Hindlimb muscle (tissue), 1 donor: ENCODE measurements at places on chromosomes 1 and 21. TPM values are rescaled to one million over a fixed set of nuclear protein-coding genes. Genes with fewer than 3 reads are reported as not detected.
A peak's percentile ranks its signal among the peaks of the same experiment; 100 is the strongest.

Gene PPP2R5A
- 26.6 TPM for polyA plus RNA-seq

Gene DNAJC6
- polyA plus RNA-seq, result 0.56 TPM

DNA sequence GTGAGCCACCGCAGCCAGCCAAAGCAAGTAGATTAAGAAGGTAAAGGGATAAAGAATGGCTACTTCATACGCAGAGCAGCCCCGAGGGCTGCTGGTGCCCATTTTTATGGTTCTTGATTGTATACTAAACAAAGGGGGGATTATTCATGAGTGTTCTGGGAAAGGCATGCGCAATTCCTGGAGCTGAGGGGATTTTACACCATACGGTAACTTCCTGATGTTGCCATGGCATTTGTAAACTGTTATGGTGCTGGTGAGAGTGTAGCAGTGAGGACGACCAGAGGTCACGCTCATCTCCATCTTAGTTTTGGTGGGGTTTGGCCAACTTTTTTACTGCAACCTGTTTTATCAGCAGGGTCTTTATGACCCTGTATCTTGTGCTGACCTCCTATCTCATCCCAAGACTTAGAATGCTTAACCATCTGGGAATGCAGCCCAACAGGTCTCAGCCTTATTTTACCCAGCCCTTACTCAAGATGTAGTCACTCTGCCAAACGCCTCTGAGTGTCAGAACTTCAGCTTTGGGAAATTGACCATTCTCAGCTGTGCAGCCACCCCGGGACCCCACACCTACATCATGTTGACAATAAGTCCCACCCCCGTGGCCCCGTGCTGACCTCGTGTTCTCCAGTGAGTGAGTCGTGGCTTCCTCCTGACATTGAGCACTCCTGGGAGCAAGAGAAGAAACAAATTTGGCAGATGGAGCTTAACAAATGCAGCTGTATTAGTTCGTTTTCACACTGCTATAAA lies 149.4 kb upstream of the COL6A1 start:
- DNase-seq, result no peak

GRCh38 chr1:115051850-115052249 lies 22.2 kb downstream of the TSHB start:
- no peak for DNase-seq

DNA sequence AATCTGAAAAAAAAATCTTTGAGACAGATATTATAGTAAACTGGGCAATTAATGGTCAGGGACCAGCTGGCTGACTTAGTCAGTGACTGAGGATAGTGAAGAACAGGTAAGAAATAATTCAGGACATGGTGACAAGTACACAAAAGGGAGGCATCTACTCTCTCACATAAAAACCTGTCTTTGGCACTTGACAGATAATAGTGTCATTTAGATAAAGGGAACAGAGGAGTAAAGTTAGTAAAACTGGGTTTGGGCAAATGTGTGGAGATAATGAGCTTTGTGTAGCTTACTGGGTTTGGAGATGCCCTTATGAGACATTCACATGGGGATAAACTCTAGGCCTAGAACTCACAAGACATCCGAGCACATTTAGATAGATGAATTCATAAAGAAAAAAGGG lies 4.0 kb downstream of the SSX2IP start:
- DNase-seq, result no peak

Gene GREM2
- polyA plus RNA-seq, result 2.3 TPM

Gene TENT5C
- 2.2 TPM for polyA plus RNA-seq

GRCh38 chr1:95084317-95085176 lies 11.8 kb upstream of the ALG14 start:
- DNase-seq, result no peak

Gene LPAR3
- 0.12 TPM for polyA plus RNA-seq

DNA sequence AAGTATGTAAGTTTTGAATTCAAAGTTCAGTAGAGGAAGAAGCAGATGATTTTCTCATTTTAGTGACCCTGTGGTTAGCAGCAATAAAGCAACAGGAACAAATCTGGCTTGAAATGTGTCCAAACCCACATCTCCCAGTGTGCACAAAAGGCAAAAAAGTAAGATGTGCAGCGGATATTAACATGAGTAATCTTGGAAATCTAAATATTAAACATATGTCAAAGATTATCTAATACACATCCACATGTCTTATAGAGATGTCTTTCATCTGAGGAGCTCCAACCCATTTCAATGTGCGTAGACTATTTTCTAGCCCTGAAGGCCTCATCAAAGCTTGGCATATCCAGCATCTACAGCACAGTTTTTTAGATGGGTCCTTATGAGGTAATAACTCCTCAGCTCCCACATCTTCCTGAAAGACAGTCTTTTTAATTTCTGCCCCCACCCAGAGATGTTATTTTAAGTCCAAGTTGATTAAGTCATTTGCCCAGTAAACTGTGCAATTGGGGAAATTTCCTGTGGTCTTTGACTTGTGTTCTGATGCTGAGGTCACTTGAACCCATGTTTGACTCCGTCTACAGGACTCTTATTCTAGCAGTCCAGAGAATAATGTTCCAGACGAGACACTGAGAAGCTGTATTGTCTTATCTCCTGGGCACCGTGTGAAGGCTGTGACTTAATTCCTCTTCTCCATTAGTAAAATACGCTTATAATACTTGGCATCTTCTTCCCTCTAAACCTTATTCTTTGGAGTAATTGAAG lies 73.7 kb downstream of the LMO4 start:
- peak; percentile 82 for DNase-seq

DNA sequence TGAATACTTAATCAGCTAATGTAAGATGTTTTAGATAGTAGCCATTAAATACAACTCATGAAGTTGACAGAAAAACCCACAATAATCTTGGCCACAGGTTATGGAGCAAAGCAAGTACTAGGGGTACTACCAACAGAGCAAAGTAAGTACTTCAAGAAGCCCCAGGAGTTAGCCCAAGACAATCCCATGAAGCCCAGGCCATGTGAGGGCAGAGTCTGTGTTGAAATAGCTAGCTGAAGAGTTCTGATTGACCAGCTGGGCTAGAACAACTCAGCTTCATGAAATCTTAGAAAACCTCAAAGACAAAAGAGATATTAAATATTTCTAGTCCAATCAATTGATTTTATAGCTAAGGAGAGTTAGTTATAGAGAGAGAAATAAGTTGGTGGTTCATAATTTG lies 212.9 kb upstream of the HOOK1 start:
- DNase-seq, result no peak

- peak; percentile 15 for DNase-seq
These were observed 61.7 kb upstream of the USP24 start for GRCh38 chr1:55276671-55277376.

GRCh38 chr1:20551945-20552727 lies at the start of gene FAM43B:
Gene FAM43B (plus strand): TSS chr1:20552573. CDS start chr1:20552974, 401 bp downstream.
- DNase-seq, result peak; percentile 87

- peak; percentile 40 for DNase-seq
These were observed 40.9 kb upstream of the BEND5 start for GRCh38 chr1:48817505-48818114.

GRCh38 chr1:101190441-101190840 lies 46.4 kb upstream of the S1PR1 start:
- no peak for DNase-seq
